ENCODE measurements at places on chromosomes 1 and 21. TPM values are rescaled to one million over a fixed set of nuclear protein-coding genes. Genes with fewer than 3 reads are reported as not detected.
A peak's percentile ranks its signal among the peaks of the same experiment; 100 is the strongest.

GRCh38 chr1:154807048-154807591 lies 63.0 kb downstream of the KCNN3 start:
- peak; percentile 66 for DNase-seq

- no peak for DNase-seq
Measured at GRCh38 chr1:163610486-163610885, 288.7 kb downstream of the NUF2 start.

DNA sequence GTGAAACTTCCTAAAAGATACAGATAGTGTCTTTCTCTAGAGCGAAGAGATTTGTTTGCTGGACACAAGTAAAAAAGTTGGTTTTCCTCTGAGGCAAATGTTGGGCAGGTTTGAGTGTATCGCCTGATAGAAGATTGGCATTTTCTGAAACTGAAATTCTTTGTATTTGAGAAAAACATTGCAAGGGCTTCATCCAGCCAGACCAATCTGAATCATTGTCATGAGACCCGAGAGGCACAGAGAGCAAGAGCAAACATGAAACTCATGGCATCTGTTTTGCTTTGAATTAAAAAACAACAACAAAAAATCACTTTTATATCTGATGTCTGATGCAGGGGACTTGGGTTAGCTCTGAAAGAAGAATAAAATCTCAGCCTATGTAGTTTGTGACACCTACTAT lies 379.3 kb upstream of the NCAM2 start:
- no peak for DNase-seq

DNA sequence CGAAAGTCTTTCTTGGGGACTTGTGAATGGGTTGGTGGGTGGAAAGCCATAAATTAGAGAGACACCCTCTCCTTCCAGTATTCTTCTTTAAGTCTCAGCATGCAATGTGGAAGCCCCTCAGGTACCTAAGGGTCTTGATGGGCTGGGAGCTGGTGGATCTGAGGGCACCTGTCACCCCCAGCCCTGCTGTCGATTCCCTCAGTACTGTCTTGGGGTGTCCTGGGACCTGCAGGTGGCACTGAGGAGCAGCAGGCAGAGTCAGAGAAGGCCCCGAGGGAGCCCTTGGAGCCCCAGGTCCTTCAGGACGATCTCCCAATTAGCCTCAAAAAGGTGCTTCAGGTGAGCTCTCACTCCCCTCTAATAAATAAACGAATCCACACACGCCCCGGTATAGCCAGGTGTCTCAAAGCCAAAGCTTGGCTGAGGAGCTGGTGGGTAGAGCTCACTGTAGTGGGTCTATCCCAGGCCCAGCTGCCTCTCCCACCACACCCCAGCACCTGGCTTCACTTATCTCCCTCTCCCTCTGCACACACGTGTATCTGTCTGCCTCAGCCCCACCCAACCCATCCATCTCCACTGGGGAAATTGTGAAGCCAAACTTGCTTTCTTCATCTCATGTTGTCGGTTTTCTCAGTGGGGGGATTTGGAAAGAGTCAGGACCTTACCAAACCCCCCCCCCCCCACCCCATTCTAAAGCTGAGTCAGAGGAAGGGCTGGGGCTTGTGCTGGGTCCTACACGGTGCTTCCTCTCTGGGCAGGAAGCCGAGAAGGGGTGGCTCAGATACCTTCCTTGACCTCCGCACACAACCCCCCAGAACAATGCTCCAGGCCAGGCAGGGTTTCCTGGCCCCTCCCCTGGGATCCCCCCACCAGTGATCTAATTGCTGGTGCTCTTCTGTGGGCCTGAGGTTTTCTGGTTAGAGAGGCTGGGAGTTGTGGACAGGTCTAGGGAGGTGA lies 1.6 kb downstream of the ADAM15 start:
- DNase-seq: peak; percentile 48

DNA sequence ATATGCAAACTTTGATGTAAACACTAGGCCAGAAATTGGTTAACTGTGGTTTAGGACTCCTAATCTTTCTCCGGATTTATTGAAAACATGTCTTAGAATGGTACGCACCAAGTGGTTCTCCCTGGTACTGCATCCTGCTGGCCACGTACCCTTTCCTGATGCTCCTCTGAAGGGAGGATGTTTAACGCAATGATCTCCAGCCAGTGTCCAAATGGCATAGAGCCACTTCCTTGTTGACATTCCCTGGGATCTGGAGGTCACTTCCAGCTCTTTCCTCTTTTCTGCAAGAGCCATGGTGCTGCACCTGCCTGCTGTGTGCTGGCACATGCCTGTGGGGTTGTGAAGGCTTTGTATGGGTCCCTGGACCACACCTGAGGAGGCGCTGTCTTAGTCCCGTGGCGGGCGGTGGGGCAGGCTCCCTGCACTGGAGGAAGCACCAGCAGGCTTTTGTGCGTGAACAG lies 53.9 kb downstream of the GALNT2 start:
- peak; percentile 72 for DNase-seq

DNA sequence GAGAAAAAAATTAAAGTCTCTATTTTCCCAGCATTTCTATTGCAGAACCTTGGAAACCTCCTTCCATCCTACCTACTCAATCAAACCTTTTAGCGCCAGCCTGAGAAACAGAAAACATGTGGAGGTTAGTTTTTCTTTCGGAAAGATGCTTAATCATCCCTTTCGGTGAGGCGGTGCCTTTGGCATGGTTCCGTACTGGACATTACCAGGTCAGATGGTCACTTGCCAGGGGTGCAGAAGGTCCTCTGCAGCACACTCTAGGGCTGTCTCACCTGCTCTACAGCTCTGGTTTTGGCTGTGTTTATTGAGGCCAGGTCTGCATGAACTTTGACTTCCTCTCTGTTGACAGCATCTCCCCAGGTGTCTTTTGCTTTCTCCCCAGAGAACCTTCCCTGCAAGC lies 121.5 kb downstream of the PLD5 start:
- DNase-seq: no peak

DNA sequence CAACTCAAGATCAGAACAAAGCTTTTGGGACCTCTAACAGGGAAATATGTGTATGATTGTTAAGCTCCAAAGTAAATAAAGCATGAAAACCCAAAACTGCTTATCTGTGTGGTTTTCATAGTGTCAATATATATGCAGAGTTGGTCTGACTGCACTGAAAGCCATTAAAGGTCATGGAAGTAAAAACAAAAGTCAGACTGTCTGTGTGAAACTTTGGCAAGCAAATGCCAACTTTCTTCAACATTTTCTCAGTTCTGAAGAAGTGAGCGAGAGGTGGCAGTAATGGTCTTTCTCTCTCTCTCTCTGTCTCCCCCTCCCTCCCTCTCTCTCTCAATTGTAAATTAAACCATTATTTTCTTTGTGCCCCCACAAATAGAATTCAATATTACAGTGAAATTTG lies 100.1 kb upstream of the S1PR1 start:
- DNase-seq: peak; percentile 42

DNA sequence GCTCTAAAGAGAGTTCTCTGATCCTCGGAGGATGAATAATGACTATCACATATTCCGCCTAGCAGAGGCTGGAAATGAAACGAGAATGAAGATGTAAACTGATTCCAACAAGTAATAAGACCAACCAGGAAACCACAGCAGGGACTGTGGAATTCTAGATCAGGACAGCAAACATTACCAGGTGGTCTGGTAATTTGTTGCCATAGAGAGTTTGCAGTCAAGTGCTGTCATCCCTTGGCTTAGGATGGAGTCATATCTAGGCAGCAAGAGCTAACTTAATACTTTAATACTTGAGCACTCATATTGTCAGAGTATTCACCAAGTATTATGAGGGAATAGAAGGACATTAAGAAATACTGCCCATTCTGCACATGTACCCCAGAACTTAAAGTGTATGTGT lies 45.1 kb upstream of the MUTYH start:
- no peak for DNase-seq

DNA sequence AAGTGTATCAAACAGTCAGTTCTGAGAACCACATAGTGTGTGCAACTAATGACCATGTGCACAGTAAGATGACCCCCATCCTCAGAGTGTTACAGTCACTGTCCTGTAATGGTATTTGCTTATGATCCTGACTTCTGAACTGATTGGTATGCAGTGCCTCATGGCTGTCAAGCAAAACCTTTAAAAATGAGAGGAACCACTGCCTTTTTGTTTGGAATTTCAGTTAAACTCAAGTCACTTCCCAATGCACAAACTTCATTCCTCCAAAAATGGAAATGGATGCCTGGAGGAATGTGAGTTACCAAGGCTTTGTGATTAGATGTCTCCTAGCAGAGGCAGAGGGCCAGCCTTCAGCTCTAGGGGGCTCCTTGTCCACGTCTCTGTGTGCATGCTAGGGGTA lies 10.5 kb downstream of the C1orf198 start:
- no peak for DNase-seq

DNA sequence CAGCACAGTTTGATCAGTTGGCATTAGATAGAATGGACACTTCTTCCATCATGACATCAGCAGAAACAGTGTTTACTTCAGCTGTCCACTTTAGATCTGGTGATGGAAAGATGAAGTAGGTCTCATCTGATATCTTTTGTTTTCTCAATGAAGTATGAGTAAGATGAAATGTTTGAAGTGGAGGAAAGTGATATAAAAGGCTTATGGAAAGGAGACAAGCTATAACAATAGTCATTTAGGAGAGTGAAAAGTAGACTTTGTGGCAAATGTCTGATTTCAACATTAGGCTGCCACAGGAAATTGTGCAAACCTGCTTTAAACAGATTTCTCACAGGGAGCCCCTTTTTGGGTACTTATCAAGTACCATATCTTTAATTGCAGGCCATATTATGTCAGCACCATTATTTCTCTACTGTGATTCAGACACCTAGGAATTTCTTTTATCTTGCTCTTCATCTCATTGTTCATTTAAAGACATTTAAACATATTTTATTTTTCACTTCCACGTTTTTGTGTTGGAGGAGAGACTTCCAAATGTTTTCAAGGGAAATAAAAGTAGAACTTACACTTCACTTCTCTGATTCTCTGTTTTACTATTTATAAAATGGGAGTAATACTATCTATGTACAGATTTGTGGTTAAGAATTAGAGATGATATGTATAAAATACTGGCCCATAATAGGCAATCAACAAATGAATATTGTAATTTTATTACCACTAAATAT lies 18.1 kb downstream of the PDC start:
- no peak for DNase-seq

- no peak for DNase-seq
Measured at GRCh38 chr1:240314845-240315801, 223.4 kb downstream of the FMN2 start.

DNA sequence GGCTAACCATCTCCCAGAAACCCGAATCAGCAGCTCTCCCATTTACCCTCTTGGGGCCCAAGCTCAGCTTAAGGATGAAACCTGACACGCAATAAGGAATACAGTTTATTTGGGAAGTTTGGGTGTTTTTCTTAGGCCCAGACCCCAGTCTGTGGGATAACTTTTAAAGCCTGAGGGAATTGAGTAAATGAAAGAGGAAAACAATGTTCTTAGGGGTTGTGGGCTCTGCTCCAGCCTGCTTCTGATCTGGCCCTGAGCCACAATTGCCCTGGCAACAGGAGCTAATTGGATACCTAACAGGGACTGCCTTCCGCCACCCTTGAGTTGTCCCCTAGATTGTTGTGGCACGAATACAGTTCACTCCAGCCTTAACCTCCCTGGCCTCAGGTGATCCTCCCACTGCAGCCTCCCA lies 20.1 kb downstream of the DYRK3 start:
- no peak for DNase-seq

- DNase-seq: no peak
Measured at GRCh38 chr1:106746448-106747085, 309.9 kb upstream of the PRMT6 start.

DNA sequence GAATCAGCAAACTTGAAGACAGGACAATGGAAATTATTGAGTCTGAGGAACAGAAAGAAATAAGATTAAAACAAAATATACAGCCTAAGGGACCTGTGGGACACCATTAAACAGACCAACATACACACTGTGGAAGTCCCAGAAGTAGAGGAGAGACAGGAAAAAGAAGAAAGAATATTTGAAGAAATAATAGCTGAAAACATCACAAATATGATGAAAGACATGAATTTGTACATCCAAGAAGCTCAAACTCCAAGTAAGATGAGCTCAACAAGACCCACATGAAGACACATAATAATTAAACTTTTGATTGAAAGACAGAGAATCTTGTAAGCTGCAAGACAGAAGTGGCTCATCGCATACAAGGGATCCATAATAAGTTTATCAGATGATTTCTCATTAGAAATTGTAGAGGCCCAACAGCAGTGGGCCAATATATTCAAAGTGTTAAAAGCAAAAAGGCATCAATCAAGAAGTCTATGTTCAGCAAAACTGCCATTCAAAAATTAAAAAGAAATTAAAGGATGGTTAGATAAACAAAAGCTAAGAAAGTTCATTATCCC lies 311.3 kb upstream of the ADGRL2 start:
- DNase-seq: no peak

DNA sequence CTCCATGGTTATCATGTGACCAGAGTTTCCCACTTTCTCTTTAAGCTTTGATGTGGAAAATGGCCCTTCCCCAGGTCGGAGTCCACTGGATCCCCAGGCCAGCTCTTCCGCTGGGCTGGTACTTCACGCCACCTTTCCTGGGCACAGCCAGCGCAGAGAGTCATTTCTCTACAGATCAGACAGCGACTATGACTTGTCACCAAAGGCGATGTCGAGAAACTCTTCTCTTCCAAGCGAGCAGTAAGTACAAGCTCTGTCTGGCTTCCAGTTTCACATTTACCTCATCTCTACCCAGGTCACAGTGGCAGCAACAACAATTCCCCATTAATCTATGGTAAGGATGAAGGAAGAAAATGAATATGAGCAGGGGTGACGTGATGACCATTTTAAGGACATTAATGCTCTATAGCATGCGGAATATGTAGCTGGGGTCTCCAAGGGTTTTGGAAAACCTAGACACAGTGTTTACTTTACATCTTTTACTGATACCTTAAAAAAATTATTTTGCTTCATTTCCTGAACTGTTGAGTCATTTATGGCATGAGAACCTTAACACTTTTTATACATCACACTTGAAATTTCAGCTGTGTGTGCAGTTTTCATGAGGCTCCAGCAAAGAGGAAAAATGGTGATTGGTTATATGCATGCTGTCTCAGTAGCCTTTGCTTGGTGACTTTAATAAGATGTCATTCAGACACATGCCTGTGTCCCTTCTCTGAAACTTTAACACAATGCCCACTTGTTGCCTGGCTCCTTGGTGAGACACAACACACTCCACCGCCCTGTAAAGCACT lies 286.3 kb upstream of the SGIP1 start:
- no peak for DNase-seq

DNA sequence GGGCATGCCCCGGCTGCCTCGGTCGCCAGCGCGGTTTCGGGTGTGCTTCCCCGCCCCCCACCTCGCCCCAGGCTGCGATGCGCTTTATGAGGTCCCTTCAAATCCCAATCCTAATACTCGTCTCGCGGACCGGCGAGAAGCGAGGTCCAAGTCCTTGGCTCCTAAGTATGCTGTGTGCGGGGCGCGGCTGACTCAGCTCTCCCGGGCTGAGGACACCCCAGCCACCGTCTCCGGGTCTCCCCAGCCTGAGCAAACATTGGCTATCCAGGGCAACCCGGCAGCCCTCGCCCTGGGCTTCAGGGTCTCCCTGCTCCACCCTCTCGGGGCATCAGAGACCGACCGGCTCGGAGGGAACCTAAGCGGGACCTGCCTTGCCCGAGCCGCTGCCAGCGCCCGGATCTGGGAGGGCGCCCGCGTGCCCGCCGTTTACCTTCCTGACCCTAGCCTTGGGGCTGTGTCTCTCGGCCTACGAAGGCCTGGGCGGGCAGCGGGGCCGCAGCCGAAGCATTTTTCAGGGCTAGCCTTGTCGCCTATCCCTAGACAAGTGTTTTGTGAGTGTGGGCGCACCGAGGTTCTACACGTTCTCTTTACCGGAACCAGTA lies 1.2 kb downstream of the ITPKB start:
- DNase-seq: peak; percentile 73

Gene HSD3B2
- total RNA-seq: not detected

Gene KDM1A
- 88.8 TPM for total RNA-seq

Gene RAP1GAP
- not detected for total RNA-seq

Gene CLDN17
- total RNA-seq: not detected

Gene C1orf87
- not detected for total RNA-seq

Measured in OCI-LY7 (cell line).